ENCODE measurements at places on chromosomes 11 and 22.

DNA sequence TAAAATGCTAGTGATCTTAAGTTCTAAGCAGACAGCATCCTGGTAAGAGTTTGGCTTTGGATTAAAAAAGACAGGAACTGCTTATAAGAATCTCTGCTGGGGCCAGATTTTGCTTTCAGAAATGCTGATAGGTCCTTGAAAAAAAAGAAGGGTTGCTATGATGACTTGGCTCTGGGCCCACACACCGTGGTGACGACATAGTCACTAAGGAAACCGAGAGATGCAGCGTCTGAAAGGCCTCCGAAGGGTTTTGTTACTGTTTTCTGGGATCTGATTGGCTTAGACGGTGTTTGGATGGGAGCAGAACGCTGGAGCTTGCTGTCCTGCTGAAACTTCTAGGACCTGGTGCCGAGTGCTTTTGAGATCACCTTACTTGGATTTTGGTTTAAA, 8.4 kb downstream of the FAM118A start:
- DNase-seq, result peak; percentile 88

DNA sequence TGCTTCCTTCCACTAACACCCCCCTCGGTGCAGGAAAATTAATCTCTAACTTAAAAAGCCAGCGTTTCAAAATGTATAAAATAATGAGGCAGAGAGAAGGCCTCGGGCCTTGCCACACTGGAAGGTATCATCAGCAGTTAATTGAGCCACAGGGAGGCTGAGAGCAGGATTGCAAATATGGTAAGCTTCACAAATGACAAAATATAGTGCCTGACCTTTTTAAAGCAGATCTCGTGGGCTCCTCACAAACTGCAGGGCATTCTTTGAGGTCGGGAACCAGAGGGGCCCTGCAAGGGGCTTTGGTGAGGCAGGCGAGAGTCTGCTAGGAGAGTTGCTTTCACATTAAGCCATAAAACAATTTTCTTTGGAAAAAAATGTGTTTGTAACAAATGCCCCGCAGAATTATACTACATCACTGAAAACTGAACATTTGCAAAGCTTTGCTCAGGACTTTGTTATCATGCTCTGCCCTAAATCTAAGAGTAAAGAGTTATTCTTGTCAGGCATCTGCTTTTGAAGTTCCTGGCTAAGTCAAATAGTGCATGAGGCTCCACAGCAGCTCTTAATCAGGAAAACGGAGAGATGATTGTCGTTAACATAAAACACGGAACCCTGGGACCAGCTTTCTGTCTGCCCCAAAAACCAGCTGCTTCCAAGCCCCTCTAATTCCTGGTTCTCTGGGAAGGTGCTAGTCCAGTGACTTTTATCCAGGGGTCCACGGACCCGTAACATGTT, 61.4 kb upstream of the SYT13 start:
- no peak for DNase-seq

GRCh38 chr22:50089682-50090411, at the start of gene MOV10L1:
MOV10L1 (plus strand) TSS chr22:50090006; CDS start chr22:50090089, 83 bp downstream.
- no peak for DNase-seq

GRCh38 chr11:84655712-84656111, 971.4 kb downstream of the DLG2 start:
- DNase-seq, result no peak

Measured in HCEC 1CT (cell line).